ENCODE measurements at places on chromosomes 13 and 19.

DNA sequence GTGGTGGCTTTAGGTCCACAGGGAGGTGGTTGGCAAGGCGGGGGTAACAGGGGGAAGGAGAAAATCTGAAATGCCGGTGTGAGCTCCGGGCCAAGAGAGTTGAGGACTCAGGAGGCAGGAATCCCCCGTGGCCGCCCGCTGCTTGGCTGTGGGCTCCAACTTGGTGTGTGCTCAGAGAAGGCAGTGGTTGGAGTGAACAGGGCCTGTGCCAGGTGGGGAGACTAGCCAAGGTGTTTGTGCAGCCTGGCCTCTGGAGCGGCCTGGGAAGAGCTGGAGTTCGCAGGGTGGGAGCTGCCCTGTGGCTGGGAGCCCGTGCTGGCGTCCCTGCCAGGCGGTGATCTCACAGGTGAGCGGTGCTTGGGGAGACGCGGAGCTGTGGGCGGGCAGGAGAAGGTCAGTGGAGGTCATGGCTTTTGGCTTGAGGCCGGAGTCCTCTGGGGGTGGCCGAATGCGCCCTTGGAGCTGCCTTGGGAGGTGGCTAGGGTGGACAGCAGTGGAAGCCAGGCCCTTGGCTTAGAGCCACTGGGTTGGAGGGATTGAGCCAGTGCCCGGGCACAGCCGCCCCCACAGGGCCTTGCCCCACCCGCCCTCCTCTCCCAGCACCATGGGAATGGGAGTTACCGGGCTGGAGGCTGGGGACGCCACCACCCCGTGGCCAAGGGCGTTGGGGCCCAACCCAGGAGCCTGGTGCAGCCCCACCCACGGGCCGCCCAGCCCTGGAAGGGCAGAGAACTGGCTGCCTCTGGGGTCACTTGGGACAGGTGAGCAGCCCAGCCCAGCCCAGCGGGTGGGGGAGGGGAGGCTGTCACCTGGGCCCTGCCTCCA lies 7.1 kb upstream of the CIRBP start:
- DNase-seq = no peak

GRCh38 chr13:30061217-30061616 lies 210.8 kb upstream of the UBL3 start:
- DNase-seq = no peak

DNA sequence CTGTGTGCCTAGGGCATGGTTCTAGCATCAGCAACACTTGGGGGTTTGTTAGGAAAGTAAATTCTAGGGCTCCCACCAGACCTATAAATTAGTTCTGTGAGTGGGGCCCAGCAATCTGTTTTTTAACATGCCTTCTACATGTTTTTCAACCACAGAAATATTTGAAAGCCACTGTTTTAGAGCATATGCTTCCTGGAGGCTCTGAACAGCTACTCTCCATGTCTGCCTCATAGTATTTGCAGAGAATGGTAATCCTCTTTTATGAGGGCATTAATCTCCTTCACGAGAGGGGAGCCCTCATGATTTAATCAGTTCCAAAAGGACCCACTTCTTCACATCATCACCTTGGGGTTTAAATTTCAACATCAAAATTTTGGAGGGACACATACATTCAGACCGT lies 6.0 kb downstream of the SPATA13 start:
- DNase-seq = no peak

DNA sequence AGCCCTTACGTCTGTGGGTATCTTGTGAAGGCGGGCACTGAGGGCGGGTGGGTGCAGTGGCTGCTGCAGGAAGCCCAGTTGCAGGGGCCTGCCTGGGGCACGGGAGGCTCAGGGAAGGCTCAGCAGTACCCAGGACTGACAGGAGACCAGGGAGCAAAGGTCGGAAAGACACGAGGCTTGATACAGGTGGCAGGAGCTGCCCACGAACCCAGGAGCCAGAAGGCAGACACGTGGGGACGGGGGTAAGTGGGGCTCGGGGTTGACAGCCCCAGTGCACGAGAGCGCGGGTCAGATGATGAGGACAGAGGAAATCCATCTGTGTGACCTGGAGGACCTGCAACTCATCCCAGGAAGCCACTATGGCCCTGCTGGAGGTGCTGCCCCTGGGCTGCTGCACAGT lies 25.3 kb downstream of the ELAVL1 start:
- DNase-seq = no peak

- no peak for DNase-seq
Measured at GRCh38 chr13:73258406-73258805, 199.6 kb downstream of the KLF5 start.

DNA sequence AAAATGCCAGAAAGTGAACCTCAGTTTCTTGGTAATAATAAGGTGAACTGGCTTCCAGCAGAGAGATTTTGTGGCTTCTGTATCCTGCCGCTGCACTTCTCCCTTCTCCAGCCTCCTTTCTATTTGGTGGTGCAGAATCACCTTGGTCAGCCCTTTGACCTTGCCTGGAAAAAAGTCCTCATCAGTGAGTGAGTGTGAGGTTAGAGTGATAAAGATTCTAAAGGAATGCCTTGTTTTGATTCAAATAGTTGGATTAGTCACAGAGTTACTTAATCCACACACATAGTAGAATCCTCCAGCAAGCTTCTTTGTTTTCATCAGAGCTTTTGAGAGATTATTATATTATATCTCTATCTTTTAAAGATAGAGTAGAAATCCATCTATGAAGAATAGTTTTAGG lies 140.9 kb downstream of the KCNRG start:
- no peak for DNase-seq

DNA sequence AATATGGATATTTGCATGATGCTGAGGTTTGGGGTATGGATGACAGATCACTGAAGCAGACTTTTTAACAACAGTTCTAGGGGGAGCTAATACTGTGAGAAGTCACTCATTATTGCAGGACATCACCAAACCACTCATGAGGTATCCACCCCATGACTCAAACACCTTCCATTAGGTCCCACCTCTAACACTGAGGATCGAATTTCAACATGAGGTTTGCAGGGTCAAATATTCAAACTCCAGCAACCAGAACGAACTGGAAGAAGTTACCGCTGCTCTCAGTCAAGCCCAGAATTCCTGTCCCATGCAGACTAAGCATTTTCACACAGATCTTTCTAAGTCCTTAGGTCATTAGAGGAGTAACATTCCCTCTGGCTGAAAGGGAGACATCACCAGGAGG lies 758.9 kb downstream of the UQCRFS1 start:
- no peak for DNase-seq

DNA sequence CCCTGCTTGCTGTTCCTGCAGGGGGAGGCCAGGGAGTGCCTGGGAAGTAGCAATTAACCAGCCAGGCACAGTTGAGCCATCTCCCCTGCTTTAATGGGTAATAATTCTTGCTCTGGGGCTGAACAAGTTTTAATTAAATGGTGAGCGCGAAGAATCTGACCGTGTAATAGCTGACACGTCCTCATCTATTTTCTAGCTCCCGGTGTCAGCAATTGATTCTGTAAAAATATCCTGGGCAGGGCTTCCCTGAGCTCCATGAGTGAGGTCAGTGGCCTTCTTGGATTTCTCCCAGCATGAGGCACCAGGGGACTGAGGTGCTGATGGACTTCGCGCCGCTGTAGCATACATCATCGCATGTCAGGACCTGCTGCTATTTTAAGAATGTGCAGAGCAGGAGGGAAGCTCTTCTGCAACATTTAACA lies 26.9 kb downstream of the SIPA1L3 start:
- no peak for DNase-seq

All from COR-L47 (cell line).